ENCODE measurements at places on chromosomes 2 and 18.

GRCh38 chr2:176395273-176395854 lies 126.1 kb downstream of the MTX2 start:
- DNase-seq = no peak

DNA sequence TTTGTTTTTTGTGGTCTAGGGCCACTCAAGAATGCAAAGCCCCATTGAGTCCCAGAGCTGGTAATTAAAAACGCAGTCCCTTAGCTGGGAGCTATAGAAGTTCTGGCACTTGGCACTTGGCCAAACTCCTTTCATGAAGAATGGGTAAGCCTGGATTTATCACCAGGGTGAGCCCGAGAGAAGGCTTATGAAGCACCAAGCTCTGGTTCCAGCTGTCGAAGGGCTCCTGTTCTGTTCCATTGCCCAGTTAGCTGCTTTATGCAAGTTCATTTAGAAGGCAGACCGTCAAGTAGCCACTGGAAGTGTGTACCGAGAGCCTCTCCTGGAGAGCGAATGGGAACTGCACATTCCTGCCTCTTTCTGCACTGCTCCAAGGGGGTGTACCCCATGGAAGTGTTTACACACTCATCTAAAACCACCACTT lies 14.2 kb downstream of the ECEL1 start:
- no peak for DNase-seq

DNA sequence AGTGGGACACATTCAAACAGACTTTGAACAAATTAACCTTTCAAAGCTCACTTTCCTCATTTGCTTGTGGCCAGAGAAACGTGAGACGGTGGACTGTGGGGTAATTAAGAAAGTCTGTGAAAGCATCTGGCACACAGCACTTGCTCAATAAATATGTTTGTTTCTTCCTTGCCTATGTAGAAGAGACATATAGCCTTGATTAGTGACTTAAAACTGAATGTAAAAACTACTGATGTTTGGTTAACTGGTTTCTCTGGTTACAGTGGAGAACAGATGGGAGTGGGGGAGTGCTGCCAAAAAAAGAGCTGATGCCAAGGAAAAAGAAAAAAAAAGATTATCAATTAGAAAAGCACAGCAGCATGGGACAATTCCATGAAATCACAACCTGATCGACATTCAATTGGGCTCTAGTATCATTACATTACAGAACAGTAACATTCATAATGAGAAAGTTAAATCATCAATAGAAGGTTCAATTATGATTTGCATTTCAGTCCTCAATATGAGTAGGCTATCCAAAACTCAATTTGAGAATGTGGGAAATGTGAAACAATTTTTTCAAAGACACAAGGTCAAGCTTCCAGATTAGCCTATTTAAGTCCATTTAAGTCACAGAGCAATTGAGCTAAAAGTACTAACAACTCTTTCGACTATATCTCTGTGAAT lies 14.7 kb downstream of the CUL3 start:
- DNase-seq = no peak

DNA sequence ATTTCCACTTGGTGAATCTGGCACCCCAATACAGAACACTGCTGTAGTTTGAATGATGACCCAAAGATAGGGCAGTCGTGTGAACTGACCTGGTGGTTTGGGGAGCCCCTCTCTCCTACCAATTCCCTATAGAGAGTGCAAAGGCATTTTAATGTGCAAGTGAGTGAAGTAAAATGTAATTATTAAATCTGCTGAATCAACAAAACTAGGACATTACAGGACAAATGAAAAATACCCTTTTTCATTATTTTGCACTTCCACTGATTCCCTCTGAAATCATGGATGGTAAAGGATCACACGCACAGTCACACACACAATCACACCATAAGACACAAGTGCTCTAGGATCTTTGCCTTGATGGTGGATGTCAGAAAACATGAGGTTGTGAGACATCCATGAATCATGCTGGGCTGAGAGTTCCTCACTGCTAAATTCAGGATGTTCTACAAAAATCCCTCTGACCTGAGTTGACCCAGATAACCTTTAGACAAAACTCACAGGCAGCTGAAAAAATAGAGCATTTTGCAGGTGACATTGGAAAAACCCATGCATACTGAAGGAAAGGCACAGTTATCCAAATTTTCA lies 197.4 kb downstream of the FBXO15 start:
- no peak for DNase-seq

DNA sequence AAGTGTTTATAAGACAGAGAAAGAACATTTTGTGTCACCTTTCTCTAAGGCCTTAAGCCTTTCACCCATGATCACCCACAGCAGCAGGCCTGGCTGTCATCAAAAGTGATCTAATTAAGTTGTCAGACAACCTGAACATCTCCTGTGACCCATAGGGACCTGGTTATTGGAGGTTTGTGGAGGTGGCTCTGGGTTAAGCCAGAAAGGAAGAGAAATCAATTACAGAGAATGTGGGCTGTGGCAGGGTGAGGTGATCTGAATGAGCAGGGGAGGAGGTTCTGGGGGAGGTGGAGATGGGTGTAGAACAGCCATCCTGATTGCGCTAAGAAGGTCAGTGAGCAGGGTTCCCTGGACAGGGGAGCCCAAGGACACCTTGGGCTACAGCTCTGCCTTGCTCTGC lies 170.8 kb downstream of the FSHR start:
- no peak for DNase-seq

DNA sequence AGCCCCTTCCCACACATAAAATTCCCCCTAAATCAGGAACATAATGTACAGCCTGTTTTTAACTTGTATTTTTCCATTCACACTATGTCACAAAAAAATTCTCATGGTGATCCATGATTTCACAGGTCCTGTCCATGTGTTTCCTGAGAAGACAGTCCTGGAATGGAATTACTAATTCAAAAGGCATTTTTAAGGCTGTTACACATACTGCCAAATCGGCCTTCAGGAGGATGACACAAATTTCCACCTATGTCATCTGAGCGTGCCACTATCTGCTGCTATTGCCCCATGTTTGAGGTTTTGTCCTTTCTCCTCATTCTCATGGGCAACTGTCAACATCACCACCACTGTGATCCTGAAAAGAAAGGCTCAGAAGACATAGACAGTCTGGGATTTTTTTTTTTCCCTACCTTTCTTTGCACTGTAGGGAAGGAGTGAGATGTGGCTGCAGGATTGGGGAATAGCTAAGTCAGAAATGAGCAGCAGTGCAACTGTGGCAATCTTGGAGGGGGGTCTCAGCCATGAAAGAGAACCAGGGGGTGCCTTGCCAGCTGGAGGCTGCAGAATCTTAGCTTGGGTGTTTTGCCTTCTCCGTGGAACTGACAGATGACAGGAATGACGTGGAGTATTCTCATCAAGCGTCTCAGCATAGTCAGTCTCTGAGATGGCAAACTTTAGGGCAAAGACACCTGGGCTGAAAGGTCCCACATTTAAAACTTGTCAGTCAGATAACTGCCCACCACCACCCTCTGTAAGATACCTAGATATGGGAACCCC lies 73.4 kb downstream of the MARCHF4 start:
- no peak for DNase-seq

- peak; percentile 45 for DNase-seq
Measured at GRCh38 chr2:100246163-100247145, 75.8 kb downstream of the LONRF2 start.

GRCh38 chr2:44942304-44943030 lies 965 bp downstream of the SIX3 start:
- no peak for DNase-seq

DNA sequence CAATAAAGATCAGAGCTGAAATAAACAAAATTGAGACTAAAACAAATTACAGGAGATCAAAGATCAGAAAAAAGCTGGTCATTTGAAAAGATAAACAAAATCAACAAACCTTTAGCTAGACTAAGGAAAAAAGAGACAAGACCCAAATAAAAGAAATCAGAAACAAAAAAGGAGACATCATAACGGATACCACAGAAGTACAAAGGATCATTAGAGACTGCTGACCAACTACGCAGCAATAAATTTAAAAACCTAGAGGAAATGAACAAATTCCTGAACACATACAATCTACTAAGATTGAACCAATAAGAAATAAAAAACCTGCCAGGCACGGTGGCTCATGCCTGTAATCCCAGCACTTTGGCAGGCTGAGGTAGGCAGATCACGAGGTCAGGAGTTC lies 33.7 kb downstream of the USP34 start:
- DNase-seq = no peak

GRCh38 chr2:241666627-241667400 lies 19.8 kb downstream of the DTYMK start:
- no peak for DNase-seq

DNA sequence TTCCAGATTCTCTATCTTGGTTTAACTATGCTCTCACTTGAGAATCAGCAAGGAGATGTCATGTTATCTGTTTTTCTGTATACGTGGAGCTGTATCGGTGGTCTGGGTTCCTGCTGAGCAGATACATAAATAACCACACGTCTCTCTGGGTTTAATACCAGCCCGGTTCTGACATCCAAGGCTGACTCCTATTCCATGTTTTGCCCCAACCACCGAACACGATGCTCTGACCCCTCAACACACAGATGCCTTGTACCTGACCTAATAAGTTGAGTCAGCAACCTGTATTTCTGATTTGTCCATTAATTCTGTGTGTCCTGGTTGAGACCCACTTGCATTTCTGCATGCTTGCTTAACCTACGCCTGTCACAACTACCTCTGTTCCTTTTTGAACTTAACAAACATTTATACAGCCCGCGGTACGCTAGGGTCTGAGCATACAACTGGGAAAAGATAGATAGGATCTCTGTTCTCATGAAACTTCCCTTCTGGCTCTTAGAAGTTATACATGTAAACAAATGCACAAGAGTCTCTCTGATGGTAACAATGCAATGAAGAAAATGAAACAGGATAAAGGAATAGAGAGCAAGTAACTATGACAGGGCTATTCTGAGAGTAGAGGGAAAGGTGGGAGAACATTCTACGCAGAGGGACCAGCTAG lies 480.4 kb downstream of the PARD3B start:
- DNase-seq = no peak

DNA sequence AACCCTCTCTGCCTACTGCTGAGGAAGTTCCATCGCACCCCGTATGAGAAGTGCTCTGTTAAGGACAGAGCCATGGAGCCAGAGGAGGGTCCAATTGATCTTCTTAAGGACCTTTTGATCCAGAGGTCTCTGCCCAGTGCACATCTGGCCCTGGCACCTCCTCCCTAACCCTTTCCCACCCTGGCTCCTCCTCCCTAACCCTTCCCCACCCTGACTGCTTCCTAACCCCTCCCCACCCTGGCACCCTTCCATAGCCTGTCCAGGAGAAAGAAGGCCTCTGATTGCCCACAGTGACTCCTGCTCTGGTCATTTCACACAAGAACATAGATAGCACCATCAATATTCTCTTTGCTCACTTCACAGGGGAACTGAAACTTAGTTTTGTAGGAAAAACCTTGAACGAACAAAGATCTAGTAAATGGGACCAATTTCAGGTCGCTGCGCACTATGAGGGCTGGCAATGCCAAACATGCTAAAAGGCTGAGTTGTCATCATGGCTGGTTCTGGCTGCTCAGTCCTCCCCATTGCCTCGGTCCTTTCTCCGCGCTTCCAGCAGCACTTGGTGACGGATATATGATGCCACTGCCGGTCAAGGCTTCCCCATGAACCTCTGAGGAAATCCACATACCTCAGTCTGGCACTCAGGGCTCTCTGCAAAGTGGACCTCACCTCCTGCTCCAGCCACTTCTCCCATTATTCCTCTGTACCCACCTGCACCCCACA lies 49.2 kb downstream of the PKDCC start:
- no peak for DNase-seq

GRCh38 chr2:172273910-172274571 lies 153.3 kb upstream of the ITGA6 start:
- no peak for DNase-seq

DNA sequence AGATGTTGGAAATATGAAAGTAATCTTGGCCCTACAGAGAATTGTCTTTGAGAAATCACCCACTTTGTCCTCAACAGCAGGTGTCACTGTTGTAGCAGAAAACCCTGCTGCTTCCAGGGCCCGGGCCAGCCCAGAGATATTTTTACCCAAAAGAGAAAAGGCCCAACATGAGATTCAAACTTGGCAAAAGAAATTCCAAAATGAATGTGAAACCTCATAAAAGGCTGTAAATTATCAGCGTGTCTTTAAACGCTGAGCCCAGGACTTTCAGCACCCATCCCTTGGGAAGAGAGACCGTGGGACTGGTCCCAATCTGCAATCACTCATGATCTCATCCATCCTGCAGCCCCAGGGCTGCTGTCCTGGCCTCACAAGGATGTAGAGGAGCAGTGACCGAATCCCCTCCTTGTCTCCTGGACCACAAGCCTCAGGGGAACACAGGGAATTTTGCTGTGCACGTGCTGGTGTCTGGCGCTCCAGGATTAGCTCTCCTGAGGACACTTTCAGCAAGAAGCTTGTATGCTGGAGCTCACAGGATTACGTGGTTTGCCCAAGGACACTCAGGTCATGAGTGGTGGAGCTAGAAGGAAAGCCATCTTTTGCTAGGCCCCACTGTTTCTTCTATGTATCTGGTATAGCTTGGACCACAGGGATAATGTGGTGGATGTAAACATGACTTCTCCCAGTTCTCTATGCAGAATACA lies 202.1 kb downstream of the RNF144A start:
- DNase-seq = no peak

DNA sequence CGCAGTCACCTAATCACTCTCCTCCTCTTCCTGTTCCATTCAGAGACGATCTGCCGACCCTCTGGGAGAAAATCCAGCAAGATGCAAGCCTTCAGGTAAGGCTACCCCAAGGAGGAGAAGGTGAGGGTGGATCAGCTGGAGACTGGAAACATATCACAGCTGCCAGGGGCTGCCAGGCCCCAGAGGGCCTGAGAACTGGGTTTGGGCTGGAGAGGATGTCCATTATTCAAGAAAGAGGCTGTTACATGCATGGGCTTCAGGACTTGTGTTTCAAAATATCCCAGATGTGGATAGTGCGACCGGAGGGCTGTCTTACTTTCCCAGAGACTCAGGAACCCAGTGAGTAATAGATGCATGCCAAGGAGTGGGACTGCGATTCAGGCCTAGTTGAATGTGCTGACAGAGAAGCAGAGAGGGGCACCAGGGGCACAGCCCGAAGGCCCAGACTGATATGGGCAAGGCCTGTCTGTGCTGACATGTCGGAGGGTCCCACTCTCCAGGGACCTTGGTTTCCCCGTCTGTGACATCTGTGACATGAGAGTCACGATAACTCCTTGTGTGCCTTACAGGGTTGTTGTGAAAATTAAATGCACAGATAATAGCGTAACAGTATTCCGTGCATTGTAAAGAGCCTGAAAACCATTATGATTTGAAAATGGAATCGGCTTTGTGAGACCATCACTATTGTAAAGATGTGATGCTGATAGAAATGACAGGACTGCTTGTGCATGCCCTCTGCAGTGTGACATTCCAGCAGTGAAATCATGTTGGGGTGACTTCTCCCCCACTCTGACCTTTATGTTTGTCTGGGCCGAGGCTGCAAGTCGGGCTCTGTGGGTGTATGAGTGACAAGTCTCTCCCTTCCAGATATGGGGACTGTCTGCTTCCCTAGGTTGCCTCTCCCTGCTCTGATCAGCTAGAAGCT lies 510 bp downstream of the IL1RN start:
- DNase-seq = no peak
